Fibroblast of skin of back (primary cell): ENCODE measurements at places on chromosomes 4 and X.

DNA sequence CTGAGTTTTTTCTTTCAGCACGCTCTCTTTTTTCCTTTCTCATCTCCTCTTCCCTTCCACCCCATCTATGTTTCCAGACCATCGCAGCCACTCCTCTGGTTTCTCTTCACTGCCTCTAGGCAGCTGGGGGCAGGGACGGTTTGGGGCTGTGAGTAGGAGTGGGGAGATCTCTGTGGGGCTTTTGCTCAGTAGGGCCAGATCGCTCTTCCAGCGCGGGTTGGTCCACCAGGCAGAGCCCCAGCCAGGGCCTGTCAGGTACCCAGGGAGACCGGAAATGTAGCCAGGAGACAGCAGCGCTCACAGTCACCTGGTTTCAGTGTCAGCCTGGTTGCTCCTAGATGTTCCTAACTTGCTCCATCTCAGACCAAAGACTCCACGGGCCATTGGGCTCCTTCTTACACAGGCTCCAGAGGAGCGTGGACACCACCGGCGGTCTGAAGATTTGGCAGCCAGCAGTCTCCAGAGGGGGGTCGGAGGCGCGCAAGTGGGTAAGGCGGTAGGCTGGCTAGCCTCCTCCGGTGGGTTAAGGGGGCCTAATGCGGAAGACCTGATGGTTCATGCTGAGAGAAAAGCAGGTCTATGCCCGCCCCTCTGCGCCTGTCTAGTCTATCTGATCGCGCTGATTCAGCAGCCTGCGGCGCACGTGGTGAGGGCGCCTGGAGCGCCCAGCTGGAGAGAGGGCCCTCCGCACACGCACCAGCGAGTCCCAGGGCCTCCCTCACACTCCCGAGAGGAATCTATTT is 1.8 kb downstream of the FGF5 start:
- peak; percentile 61 for DNase-seq

GRCh38 chrX:45849261-45849862 is 648.7 kb upstream of the DIPK2B start:
- DNase-seq, result peak; percentile 82

- DNase-seq, result peak; percentile 12
Observed at GRCh38 chrX:16924631-16925480, 21.6 kb upstream of the REPS2 start.

GRCh38 chr4:107854356-107855022 is 29.8 kb downstream of the SGMS2 start:
- DNase-seq, result peak; percentile 64

- no peak for DNase-seq
Observed at GRCh38 chrX:18654875-18655836, 16.8 kb downstream of the RS1 start.

- DNase-seq, result peak; percentile 30
Observed at GRCh38 chr4:184434501-184435066, 39.8 kb downstream of the IRF2 start.

DNA sequence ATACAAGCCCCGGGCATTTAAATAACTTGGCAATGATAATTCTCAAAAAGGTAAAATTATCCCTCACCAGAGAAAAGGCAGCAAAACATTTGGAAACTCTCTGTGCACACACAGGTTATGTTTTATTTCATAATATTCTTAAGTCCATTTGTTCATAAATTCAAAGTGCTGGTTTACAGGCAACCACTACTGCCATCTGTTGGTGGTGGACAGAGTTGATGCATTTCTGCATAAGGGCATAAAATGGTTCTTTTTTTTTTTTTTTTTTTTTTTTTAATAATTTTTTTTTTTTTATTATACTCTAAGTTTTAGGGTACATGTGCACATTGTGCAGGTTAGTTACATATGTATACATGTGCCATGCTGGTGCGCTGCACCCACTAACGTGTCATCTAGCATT is 31.5 kb upstream of the IL21 start:
- peak; percentile 61 for DNase-seq

- no peak for DNase-seq
Observed at GRCh38 chr4:37040816-37041215, 203.7 kb upstream of the NWD2 start.

- DNase-seq, result peak; percentile 2
Observed at GRCh38 chr4:137950286-137950685, 291.9 kb downstream of the SLC7A11 start.

GRCh38 chr4:149518471-149518870 is 297.2 kb downstream of the IQCM start:
- no peak for DNase-seq

- DNase-seq, result no peak
Observed at GRCh38 chr4:518569-519083, 19.6 kb downstream of the PIGG start.

- no peak for DNase-seq
Observed at GRCh38 chr4:109870061-109870460, 22.2 kb downstream of the LRIT3 start.

GRCh38 chr4:5504486-5504885 is 203.9 kb downstream of the EVC2 start:
- DNase-seq, result no peak

- DNase-seq, result no peak
Observed at GRCh38 chrX:125620715-125621587, 301.3 kb downstream of the TEX13C start.

DNA sequence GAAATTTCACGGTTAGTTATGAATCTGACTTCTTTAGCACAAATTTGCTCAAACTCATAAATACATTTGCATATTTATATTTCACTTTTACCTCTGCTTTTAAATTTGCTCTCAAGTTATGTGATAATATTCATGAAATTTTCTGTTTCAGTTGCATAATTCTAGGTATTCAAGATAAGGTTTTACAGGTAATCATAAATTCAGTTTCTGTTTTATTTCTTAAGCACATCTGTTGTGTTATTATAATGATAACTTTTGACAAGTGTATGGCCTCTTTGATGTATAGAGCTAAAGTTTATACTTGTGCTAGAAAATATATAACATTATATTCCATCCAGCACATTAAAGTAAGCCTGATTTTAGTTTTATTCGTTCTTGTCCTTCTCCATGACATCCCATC is 308.1 kb downstream of the SLC7A11 start:
- DNase-seq, result no peak

- DNase-seq, result no peak
Observed at GRCh38 chr4:172514011-172514410, 654.6 kb upstream of the GALNT7 start.

DNA sequence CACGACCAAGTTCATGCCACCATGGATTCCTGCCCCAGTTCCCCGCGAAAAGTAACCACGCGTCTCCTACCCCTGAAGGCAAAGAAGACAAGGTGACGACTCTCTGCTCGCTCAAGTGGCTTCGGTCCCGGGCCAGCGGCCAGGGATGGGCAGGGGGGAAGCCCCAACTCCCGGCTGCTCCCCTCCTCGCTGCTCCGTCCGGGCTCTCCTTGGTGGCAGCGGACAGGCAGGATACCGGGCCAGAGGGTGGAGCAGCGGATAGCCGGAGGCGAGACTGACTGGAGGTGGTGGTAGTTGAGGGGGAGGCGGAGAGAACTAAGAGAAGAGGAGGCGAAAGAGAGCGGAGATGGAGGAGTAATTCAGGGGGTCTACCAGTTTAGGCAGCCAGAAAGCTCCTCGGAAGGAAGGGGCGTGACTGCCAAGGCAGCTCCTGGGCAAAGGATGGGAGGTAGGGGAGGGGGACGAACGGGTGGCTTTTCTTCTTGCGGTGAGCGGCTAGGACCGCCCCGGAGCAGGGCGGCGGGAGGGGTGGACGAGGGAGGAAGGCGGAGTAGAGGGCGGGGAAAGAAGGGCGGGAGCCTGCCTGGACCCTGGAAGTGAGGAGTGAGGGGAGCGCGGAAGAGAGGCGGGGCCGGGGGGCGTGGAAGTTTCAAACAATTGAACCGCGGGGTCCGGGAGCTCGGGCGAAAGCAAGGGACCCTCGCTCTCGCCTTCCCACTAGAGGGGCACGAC is at the start of gene AMOT:
Gene AMOT (minus strand): TSS at position 450 of the 732 bp plus-strand sequence. CDS start 17,705 bp downstream, outside the sequence.
- DNase-seq, result peak; percentile 68

DNA sequence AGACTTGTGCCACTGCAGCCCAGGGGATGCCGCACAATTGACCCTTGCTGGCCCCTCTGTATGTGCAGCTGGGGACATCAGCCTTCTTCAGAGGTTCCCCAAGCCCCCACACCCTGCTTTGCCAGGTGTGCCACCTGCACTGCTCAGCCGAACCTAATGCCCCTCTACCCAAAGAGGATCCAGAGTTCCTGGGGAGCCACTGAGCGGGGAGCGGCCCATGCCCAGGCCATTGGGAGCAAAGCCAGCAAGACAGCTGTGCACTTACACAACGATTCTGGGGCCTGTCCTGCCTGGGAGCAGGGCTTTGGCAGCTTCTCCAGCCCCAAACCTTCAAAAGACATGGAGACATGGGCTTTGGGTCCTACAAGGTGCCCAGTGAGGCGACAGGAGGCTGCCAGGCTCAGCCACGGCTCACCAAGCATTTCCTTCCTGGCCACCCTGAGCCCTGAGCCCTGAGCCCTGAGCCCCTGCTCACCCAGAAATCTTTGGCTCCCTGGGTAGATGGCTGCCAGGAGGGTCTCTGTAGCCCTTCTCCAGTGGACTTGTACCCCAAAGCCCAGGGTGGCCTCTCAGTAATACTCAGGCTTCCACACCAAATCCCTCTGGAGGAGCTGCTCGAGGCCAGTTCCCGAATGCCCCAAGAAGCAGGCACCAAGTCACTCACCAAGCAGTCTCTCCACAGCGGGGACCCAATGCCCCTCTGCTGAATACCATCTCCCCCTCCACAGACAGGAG is 13.0 kb downstream of the PNMA6E start:
- no peak for DNase-seq

- no peak for DNase-seq
Observed at GRCh38 chr4:167216783-167217182, 17.5 kb downstream of the SPOCK3 start.

DNA sequence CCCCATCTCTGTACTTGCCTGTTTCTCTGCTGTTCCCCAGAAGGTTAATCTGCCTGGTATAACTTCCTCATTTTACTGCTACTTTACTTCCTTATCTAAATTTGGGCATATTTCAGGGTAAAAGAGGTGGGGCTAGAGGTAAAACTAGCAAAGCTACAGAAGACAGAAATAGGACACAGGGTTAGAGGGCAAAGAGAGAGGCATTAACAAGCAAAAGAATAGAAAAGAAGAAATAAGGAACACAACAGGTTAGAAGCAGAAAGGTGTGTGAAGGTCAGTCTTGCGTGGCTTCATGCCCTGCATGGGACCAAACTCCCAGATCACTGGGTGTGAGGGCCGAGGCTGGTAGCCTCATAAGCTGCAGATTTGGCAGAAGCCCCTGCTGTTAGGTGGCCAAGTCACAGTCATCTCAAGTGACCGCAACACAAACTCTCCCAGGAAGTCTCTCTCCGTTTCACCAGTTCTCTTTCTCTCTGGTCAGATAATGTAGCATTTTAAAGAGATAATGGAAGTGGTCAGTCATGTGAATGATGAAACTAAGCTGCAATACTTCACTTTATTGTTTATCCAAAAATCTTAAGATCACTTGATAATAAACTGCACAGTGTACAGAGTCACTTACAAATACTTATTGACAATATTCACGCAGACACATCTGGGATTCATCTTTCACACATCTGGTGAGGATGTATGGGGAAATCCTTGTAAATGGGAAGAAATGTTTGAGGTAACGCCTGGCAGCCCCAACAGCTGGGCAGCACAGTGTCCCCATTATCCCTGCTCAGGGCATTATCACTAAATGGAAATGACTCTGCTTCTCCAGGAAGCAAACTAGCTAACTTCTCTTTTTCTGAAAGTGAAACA is 16.4 kb downstream of the TMEM154 start:
- DNase-seq, result no peak

DNA sequence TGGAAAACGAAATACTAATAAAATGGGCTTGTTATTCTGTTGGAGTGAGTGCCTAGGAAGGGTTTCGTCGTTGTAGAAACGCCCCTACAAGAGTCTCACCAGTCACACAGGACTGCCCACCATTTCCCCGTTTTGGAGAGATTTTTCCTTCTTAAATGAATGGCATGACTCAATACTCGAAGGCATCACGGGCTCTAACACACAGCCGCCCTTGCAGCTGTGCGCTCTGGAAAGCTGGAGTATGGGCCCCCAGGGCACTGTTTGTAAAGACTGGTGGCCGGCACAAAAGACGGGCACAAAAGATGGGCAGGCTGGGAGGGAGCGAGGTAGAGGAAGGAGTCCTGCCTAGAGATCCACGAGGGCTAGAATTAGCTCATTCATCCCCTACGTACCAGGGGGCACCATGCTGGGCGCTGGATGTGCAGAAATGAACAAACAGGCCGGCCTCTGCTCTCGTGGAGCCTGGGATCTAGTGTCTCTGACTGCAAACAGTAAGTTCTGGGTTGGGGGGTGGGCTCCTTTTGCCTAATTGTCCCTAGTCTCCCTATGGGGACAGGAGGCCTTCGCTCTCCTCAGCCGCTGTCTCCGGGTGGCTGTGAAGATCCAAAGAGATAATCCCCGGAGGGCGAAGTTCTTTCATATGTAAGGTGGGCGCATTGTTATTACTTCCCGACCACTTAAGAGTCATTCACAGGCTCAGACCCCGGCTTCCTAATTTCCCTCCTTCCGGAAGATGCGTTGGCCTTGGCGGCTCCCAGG is 1.0 kb upstream of the SFRP2 start:
- DNase-seq, result no peak

DNA sequence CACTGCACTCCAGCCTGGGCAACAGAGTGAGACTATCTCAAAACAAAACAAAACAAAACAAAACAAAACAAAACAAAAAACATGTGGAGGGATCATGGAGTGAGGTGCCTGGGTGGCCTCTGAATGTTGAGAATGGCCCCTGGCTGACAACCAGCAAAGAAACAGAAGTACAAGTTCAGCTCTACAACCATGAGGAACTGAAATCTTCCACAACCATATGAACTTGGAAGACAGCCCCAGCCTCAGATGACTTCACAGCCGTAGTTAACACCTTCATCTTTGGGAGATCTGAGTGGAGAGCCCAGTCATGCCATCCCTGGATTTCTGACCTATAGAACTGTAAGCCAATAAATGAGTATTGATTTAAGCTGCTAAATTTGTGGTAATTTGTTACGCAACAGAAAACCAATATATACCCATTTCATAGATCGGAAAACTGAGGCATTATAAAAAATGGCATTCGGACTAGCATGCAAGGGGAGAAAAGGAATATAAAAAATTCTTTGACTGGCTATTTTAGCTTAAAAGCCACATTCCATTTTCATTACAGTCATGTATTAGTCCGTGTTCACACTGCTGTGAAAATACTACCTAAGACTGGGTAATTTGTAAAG is 138.7 kb upstream of the RAPGEF2 start:
- DNase-seq, result no peak

DNA sequence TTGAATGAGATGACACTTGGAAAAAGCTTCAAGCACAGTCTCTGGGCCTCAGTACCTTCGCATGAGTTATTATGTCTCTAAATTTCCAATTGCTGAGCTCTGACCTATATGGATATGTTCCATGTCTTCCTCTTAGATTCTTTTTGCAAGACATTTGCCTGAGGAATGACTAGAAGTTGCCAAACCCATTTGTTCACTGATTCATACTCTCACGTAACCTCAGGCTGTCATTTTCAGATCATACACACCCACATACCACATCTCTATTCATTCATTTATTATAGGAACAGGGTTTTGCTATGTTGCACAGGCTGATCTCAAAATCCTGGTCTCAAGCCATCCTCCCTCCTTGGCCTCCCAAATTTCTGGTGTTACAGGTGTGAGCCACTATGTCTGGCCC is 2137.1 kb upstream of the TENM3 start:
- no peak for DNase-seq

- DNase-seq, result no peak
Observed at GRCh38 chrX:121356850-121357171, 309.4 kb downstream of the GLUD2 start.
